ENCODE measurements at places on chromosomes 1 and 21.

DNA sequence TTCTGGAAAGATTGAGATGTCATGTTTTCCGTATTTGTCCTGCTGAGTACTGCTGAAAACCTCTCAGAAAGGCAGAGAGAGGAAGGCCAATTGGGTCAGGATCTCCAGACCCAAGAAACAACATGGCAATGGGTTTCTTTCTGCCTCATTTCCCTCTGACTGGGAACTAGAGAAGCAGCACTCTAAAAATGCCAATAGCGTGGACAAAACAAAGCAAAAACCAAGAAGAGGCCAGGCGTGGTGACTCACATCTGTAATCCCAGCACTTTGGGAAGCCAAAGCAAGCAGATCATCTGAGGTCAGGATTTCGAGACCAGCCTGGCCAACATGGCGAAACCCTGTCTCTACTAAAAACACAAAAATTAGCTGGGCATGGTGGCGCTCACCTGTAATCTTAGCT lies 18.3 kb downstream of the TNFRSF9 start:
- DNase-seq: no peak

DNA sequence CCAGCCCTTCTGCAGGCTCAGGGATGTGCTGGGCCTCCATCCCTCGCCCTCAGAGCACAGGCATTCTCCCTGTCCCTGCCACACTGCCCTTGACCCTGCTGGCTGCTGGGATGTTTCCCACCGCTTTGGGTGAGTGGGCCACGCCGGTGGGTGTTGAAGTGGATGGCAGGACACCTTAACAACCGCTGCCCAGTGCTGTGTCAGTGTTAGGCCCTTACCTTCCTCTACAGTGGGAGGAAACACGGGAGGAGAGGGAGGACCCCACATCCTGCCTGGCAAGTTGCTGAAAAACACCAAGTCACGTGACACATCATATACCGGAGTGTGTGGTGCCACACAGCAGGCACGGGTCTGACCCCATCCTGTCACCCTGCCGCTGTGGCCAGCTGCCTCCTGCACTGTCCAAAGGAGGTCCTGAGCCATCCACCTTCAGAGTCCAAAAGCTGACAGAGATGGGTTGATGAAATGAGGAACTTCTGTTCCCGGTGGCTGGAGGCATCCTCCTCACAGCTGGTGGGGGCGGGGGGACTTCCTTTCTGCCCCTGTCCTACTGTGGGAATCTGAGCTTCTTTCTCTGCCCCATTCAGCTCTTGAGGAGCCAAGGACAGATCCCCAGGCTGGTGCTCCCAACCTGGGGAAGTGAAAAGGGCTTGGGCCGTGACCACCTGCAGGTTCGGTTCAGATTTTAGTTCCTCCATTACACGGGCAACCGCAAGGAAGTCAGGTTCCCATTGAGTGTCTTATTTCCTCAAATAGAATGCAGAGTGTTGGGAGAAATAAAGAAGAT lies 3.2 kb upstream of the THEMIS2 start:
- DNase-seq: peak; percentile 38

DNA sequence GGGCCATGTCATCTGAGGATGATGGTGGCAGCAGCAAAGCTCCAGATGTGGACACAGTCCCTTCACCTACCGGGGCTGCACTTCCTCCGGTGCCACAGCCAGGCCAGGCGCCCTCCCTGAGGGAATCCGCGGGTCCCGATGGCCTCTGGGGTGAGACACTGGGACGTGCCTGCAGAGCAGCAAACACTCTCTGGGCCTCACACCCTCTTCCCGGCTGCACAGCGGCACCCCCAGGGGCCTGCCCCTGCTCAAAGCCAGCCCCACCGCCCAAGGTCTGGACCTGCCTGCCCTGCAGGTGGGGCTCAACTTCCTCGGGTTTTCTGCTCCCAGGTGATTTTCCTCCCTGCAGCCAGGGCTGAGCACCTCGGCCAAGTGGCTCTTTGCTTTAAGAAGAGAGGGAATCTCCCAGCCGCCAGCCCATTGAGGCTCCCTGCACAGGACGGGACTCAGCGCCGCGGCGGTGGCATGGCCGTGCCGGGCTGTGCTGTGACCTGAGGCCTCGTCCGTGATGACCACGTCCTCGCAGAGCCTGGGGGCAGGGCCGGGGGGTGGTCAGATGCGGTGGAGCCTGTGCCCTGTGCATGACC lies 21.3 kb upstream of the COL18A1 start:
- DNase-seq: no peak

- no peak for DNase-seq
These were observed 8.1 kb downstream of the DNASE2B start for GRCh38 chr1:84406346-84406861.

- DNase-seq: no peak
These were observed 101.3 kb upstream of the C1orf21 start for GRCh38 chr1:184285401-184286087.

- DNase-seq: no peak
These were observed 7.2 kb downstream of the MTR start for GRCh38 chr1:236802264-236802663.

DNA sequence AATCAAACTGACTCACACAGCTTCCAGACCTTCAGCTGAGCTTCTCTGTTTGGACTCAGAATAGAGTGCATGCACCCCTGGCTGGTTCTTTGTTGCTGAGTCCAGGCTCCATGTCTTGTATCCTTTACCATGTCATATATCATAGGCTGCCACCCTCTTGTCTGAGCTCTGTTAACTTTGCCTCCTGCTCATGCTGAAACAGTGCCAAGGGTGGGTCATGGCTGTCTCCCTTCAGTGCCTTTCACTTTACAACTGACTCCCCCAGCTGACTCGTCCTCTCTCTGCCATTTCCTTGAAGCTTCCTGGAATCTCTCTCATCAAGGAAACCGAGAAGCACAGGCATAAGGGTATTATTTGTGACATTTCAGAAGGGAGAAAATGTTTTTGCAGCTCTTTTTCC lies 885.3 kb downstream of the TTLL7 start:
- DNase-seq: no peak

DNA sequence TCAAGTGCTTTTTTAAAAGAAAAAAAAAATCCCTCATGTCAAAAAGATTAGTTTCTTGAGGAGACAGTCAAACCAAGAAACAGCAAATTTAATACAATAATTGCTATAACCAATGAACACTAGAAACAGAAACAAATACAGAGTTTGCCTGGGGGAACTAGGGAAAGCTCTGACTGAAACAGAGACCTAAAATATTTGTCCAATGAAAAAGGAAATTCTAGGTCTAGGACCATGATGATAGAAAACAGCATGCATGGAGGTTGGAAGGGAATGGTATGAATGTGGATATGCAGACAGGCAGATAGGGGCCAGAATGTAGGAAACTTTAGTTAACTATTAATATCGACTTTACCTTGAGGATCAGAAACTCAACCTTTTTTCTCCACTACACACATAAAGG lies 31.4 kb downstream of the RNF115 start:
- no peak for DNase-seq

DNA sequence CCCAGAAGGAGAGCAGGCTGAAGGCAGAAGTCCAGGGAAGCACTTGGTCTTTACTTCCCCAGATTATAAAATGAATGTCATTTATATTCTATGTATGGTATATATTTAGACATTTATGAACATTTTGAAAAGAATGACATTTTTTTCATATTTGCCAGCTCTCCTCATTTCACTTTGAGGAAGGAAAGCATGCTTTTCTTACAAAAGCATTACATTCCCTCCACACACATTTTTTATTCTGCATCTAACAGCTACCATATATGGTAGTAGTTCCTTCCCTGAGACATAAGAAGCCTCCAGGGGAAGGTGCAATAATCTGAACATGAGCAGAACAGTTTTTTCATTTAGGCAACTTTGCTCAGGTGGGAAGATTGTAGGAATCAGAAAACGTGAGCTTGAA lies 94.0 kb downstream of the LRRC7 start:
- no peak for DNase-seq

GRCh38 chr1:213119794-213120193 lies 68.8 kb downstream of the RPS6KC1 start:
- DNase-seq: no peak

DNA sequence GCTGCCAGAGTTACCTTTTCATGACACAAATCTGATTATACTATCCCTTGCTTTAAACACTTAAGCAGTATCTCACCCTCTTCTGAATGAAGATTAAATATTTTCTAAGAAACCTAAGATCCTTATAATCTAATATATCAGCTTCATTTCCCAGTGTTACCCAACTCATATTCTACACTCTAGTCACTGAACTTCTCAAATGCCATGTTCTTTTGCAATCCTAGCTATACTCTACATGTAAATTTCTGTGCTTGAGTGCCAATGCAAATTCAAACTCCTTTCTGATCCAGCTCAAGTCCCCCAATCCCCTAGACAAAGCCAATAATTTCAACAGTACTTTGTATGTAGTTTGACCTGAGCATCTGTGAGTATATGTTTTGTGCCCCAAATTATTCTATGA lies 293.9 kb downstream of the SDCCAG8 start:
- no peak for DNase-seq

DNA sequence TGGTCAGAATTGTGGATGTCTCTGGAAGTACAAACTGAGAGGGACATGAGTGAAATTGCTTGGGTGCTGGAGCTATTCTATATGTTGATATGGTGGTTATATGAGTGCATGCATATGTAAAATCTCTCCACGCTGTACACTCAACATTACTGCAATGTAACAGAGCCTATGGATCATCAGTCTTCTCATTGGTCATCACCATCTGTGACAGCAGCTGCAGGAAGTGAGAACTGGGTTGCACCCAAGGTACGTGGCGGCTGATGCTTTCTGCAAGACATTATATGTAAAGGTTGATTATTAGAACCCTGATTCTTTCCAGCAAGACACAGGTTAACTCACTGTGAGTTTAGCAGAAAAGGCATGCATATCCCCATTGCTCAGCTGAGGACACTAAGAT lies 387.1 kb downstream of the OMA1 start:
- no peak for DNase-seq

GRCh38 chr1:185337246-185337645 lies 20.2 kb upstream of the IVNS1ABP start:
- DNase-seq: no peak

DNA sequence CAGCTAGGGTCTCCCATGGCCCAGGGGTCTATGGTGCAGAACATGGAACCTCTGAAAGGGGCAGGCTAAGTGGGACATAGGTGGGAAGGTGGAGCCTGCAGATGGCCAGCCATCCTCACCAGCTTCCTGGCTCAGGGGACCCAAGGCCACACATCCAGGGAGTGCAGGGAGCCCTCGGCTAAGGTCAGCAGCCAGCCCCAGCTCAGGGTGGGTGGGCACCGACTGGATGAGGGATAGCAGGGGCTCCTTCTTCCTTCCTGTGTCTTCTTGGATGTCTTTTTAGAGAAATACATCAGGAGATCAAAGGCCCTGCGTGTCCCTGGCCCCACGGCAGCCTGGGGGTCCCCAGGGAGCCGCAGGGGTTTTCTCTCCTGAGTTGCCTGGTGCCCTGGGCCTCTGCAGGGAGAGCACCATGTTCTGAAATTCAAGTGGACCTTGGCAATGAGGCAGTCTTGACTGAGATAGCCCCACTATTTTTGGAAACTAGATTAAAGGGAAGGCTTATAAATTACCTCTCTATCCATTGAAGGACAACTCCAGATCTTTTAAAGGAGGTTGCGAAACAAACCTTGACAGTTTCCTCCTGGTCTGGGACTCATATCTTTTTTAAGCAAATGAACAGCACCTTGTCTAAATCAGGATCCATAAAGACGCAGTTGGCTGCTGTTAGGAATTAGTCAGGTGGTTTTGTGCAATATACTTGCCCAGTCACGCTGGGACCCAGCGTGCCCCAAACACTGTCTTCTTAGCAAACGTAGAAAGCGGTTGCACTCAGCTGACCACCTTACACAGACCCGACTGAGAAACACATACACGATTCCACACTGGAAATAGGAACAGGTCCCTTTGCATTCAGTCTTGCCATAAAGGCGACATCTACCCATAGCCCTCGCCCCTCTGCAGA lies 242.3 kb downstream of the TOMM20 start:
- no peak for DNase-seq

DNA sequence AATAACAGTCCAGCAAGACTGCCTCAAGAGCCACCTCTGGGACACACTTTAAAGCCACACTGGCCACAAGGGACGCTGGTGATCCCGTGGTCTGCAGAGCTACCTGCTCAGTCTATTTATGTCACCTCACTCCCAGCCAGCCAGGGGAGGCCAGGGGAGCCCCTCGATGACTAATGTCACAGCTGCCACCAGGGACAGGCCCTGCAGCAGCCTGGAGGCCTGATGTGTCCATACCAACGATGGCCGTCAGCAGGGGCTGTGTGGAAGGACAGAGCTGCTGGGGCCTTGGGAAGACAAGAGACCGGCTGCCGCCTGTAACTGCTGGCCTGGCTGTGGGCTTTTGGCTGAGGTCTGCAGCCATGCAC lies 71.0 kb downstream of the SIK1 start:
- DNase-seq: no peak

- DNase-seq: no peak
These were observed 64.4 kb downstream of the CDC7 start for GRCh38 chr1:91564888-91565701.

DNA sequence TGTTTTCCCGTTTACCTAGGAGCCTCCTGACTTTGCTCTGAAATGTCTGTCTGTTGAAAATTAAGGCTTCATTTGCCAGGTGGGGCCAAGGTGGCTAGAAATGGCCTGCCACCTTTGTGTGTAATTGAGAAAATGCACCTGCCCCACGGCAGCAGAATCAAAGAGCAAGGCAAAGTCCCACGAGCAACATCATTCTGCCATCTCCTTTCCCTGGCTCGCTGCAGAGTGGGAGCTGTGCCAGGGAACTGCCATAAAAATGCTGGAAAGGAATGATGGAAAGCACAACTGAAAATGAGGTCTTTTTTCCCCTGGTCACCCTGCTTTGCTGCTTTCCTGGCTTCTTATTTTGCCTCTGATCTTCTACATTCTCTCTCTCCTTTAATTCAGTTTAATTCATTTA lies 5.5 kb upstream of the OLFML2B start:
- no peak for DNase-seq

- no peak for DNase-seq
These were observed 60.0 kb upstream of the GRIK3 start for GRCh38 chr1:37094302-37094701.

DNA sequence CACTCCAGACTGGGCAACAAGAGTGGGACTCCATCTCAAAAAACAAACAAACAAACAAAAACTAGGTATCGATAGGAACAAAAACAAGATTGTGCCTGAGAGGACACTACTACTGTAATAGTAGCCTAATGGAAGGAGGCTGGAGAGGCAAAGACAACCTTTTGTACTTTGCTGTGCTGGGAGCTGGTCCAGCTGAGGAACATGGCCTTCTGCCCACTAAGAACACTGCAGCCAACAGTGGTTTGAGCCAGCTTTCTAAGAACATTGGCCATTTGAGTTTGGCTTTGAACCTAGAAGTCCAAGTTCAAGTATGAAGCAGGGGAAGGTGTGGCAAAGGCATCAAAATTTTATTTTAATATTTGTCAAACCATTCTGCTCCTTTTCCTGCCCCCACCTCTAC lies 22.7 kb upstream of the RGS8 start:
- DNase-seq: no peak

DNA sequence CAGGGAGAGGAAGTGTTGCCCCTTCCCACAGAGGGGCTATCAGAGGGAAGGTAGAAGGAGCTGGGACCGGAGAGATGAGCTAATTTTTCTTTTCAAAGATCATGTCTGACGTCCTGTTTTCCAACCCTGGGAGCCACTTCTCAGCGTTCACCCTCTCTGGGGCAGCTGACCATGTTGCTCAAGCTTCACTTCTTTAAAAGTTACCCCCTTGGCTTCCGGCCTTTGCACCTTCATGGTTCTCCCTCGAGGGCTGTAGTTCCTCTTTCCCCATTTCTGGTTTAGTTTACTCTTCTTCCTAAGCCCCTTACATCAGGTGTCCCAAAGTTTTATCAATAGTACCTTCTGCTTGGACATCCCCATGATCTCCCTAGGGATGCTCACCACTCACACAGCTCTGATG lies 23.8 kb upstream of the CSF1 start:
- no peak for DNase-seq

Measured in stimulated activated CD4-positive, alpha-beta T cell treated with anti-CD3 and anti-CD28 coated beads, Interleukin-2, amount 100 ng/mL, for 4 hours (primary cell).